Stimulated activated CD4-positive, alpha-beta T cell treated with anti-CD3 and anti-CD28 coated beads, Interleukin-15, amount 100 ng/mL, for 1 hour (primary cell): ENCODE measurements at places on chromosomes 4 and X.

DNA sequence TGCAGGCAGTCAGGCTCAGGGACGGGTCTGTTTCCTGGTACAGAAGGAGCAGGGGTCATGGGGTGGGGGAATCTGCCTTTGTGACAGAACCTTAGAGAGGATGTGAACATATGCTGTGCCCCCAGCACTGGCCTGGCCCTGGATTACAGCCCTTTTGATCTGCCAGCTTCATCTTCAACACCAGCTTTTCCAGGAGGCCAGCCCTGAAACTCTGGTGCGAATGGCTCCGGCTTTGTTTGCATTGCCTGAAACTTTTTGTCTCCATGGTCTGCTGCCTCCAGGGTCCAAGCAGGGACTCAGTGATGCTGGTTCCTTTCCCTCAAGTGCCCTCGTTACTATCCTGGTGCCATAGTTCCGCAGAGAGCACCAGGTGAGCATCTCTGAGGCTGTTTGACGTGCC is 2.1 kb downstream of the CNGA2 start:
- no peak for DNase-seq

DNA sequence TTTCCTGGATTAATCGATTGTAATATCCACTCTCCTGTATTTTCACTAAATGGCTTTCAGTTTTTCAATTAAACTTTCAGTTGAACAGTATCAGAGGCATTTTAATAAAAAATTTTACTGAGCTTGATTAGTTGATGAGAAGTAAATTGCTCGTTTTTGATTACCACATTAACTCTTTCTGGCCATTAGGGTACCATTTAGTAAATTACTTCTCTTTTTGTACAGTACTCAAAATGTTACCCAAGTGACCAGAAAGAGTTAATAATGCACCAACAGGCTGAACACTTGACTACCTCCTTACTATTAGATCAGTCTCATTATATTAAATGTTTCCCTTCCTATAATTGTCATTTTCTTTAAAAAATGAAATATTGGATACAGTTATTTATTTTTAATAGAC is 289.2 kb downstream of the TENM3 start:
- no peak for DNase-seq

DNA sequence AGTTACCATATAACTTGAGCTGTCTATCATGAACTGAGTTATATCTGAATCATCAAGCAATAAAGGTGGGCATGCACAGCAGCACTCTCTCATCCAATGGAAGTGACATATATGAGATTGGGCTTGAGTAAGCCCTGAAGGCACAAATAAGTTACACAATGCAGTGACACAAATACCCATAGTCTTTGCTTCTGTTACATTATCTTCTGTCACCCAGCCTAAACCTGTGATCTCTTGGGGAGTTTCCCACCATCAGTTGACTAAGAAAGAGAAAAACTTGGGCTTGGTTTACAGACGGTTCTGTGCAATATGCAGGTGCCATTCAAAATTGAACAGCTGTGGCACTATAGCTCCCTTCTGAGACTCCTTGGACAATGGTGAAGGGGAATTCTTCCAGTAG is 138.8 kb upstream of the IL15 start:
- no peak for DNase-seq

DNA sequence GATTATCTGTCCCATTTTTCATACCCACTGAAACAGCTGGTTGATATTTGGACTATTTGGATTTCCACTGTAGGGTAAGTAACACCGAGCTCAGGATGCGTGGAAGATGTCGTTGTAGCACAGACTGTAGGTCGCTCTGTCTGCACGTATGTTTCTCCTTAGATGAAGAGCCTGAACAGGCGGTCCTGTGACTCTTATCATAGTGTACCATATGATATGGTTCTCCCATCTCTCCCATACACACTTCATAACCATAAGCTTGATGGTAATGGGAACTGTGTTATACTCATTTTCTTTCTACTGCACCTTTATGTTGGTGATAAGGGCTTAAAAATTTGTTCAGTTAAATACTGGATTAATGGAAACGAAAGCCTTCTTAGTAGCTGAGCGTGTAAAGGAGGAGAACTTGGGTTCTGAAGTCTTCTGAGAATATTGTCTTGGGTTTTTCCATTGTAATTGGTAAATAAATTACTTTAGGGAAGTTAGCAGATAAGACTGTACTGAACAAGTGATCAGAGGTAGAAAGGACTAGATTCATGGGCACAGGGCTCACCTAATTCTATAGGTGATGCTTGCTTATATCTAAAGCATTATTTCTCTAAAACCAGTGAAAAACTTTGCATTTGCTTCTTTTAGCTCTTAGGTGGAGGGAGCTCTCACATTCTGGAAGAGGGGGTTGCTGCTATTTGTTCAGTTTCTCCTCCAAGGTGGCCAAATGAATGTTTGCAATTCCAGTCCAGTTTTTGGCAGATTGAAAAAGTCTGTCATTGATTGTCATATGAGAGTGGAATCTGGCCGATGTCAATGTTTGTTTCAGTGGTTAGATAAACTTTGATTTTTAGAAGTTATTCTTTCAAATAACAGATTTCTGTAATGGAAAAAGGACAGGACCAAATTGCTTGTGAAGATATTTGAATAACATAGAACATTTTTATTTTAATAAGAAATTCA is 15.8 kb downstream of the SMAD1 start:
- no peak for DNase-seq

DNA sequence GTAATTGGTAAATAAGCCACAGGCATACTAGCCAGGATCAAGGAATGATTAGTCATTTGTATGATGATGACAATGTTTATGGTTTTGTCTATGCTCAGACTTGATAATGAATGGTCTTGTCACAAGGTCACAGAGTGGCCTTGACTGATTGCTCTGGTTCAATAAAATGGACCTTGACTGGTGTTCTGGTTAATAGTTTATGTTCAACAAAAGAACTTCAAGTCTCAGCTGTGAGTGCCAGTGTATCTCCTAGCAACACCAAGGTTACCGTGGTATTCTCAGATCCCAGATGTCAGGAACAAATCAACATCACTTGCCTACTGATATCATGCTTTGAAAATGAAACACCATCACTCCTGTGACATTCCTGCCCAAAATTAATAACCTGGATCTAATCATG is 16.3 kb upstream of the LRAT start:
- DNase-seq: no peak

- no peak for DNase-seq
These were observed 9.0 kb upstream of the IGFBP7 start for GRCh38 chr4:57119054-57119651.

- DNase-seq: no peak
These were observed 169.8 kb downstream of the BTC start for GRCh38 chr4:74624351-74625151.

- no peak for DNase-seq
These were observed 87.5 kb downstream of the EVC start for GRCh38 chr4:5798462-5798861.
